Osteoblast (primary cell): ENCODE measurements at places on chromosomes 11 and 22. TPM values are rescaled to one million over a fixed set of nuclear protein-coding genes. Genes with fewer than 3 reads are reported as not detected.
A peak's percentile ranks its signal among the peaks of the same experiment; 100 is the strongest.

GRCh38 chr11:119673759-119674336 lies 55.2 kb downstream of the NECTIN1 start:
- H3K36me3 ChIP-seq = no peaks in the 10 kb centered on the region
- H3K4me1 ChIP-seq = peaks cover 18% of the 10 kb centered on the region
- H3K4me3 ChIP-seq = no peak overlapping the region
- no peak for DNase-seq
- H3K27me3 ChIP-seq = no peaks in the 10 kb centered on the region

- peaks cover 9% of the 10 kb centered on the region for H3K36me3 ChIP-seq
- peak; percentile 92 for DNase-seq
- H3K27me3 ChIP-seq = no peaks in the 10 kb centered on the region
- H3K4me1 ChIP-seq = peaks cover 42% of the 10 kb centered on the region
- peak overlapping the region; percentile 94 for H3K4me3 ChIP-seq
Measured at GRCh38 chr11:102111787-102112508, 1.7 kb downstream of the YAP1 start.

DNA sequence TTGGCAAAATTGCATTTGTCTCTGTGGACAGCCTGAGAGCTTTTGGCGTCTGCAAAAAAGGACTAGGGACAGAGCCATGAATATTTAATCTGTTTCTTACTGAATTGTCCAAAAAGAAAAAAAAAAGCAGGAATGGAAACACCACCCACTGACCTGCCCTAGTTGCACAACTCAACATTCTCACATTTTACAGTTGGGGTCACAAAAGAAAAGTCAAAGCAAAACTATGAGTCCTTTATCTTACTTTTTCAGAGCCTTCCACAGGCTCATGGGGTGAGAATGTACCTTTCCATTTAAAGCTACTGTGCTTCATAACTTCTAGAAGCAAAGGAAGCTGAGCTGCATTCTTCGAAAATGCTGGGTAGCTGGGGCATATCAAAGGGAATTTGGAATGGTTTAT lies 225.7 kb downstream of the FAM76B start:
- H3K4me3 ChIP-seq = no peak overlapping the region
- no peak overlapping the region for H3K27ac ChIP-seq
- peaks cover 34% of the 10 kb centered on the region for H3K4me1 ChIP-seq

DNA sequence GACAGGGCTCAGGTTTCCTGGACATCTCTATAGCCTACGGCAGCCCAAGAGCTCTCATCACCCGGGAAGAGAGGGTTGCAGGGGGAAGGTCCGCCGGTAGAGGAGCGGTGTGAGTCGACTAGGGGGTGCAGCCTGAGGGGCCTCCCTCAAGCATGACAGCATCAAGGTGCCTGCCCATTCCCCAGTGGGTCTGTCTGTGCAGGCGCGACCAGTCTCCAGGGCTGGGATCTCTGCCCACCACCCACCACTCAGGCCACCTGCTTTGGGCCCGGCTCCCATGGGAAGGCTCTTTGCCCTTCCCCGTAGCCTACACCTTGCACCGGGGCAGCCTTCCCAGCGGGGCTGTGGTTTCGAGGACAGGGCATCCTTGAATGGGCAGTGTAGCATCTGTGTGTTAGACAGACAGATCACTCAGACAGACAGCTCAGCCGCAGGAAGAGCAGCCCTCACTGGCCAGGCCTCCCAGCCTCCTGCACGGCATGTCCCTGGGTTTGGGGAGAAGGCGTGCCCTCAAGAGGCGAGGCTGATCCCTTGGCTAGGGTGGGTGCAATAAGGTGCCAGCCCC lies 29.2 kb downstream of the CERK start:
- no peaks in the 10 kb centered on the region for H3K4me1 ChIP-seq
- no peaks in the 10 kb centered on the region for H3K27me3 ChIP-seq
- DNase-seq = peak; percentile 74
- H3K4me3 ChIP-seq = no peak overlapping the region
- peaks cover 44% of the 10 kb centered on the region for H3K36me3 ChIP-seq

DNA sequence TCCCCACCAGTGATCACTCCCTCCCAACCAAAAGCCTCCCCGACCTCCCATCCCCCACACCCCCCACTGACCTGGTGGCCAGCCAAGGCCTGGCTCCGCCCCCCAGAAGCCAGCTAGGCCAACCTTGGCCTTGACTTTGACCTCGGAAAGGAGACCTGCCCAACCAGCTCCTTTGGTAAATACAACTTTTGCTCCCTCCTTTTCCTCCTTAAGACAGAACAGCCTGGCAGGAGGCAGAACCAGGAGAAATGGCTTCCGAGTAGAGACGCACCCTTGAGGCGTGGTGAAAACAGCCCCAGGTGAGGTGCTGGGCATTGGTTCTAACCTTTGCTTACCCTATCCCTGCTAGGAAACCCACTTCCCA lies 27.0 kb downstream of the PLEKHA7 start:
- no peak for DNase-seq
- H3K36me3 ChIP-seq = no peaks in the 10 kb centered on the region
- no peaks in the 10 kb centered on the region for H3K27me3 ChIP-seq
- no peak overlapping the region for H3K4me3 ChIP-seq

DNA sequence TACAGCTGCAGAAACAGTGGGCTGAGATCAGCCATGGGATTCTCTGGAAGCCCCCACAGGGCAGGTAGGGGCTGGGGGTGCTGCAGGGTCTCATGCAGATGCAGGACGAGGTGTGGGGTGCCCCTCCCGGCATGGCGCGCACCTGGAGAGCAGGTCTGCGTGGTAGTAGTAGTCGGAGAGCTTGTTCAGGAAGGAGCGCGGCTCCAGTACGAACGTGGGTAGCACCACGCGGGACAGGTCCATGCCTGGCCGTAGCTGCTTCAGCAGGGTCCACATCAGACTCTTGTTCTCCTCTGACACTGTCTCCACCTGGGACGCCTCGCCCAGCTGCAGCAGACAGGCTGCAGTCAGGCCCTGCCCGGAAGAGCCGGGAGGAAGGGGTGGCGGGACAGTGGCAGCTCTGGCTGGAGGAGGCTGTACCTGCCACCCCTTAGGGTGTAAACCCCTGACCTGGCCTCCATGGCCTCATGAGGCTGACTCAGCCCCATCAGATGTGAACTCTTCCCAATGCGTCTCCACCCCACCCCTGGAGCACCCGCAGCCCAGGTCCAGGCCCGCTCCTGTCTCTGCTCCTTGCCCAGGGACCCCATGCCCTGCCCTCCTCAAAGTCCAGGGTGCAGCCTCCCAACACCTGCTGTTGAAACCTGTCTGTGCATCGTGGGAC lies 47.0 kb upstream of the CARS1 start:
- H3K4me1 ChIP-seq = peaks cover 2% of the 10 kb centered on the region
- peak; percentile 73 for DNase-seq
- no peak overlapping the region for H3K27ac ChIP-seq
- no peak overlapping the region for H3K4me3 ChIP-seq

DNA sequence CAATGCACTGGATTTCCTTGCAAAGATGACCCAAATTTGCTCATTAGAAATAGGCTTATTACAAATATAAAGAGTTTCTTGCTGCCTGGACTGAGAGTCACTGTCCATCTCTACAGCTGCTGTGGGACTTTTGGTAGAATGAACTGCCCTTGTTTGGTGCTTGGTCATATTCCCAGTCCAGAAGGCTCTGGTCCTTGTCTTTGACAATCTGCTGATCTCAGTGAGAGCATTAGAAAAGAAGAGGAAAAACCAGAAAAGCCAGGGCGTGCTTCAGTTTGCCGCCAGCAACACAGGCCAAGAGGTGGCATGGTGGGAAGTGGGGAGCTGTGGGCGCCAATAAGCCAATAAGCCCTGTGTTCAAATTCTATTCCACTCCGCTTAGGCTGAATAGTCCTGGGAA lies 48.2 kb upstream of the PARVA start:
- no peak overlapping the region for H3K27ac ChIP-seq
- no peak overlapping the region for H3K4me3 ChIP-seq
- DNase-seq = no peak
- peaks cover 10% of the 10 kb centered on the region for H3K36me3 ChIP-seq
- no peaks in the 10 kb centered on the region for H3K27me3 ChIP-seq
- peaks cover 16% of the 10 kb centered on the region for H3K4me1 ChIP-seq

DNA sequence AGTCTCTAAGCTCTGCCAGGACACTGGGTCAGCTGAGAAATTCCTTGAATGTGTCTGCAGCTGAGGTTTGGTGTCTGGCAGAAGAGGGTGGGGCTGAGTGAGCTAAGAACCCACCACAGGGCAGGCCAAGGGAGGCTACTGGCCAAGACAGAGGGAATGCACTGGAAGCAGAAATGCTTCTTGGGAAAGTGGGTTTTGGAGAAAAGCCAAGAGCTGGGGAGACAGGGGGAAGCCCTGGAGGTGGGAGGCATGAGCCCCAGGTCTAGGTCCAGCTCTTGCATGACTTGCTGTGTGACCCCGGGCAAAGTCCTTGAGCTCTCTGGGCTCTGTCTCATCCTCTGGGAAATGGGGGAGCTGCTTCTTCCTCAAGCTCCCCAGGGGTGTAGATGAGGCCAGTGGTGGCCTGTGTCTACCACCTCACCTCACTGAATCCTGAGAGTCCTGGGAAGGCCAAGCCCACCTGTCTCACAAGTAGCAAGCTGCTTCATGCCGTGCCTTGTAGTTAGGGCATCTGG lies 2.3 kb downstream of the MMP11 start:
- H3K27me3 ChIP-seq = peaks cover 6% of the 10 kb centered on the region
- H3K36me3 ChIP-seq = no peaks in the 10 kb centered on the region
- H3K4me1 ChIP-seq = peaks cover 16% of the 10 kb centered on the region

- DNase-seq = peak; percentile 55
- H3K27ac ChIP-seq = no peak overlapping the region
- H3K4me3 ChIP-seq = no peak overlapping the region
Measured at GRCh38 chr11:14376920-14377319, 17.9 kb upstream of the RRAS2 start.

DNA sequence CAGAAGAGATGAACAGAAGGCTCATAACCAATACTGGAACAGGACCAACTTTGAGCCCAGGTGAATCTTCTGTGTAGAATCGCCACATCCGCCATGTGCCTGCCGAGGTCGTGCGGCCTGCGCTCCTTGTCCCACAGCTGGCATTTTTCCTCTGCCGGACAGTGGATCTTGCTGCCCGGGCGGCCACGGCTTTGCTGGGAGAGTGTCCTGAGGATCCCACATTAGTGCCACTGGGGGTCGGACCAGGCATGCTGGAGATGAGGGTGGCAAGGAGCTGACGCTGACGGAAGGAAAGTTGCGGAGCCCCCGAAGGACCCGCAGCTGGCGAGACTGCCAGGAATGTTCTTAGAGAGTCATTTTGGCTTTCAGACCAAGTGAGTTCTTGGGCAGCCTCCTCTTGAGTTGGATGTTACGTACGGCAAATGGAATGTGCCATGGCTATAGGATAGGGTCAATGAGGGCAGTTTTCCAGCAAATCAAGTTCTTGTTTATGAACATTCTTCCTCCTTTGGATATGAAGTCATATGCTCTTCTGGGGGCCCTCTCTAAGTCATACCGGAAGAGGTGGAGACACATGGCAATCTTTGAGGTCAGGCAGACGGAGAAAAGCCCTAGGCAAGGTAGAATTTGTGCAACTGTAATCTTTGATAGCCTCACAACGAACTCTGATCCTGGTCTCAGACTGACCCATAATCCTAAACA lies 57.4 kb upstream of the NUP160 start:
- H3K36me3 ChIP-seq = no peaks in the 10 kb centered on the region
- H3K27ac ChIP-seq = no peak overlapping the region
- H3K4me1 ChIP-seq = peaks cover 13% of the 10 kb centered on the region
- H3K27me3 ChIP-seq = no peaks in the 10 kb centered on the region
- peak; percentile 64 for DNase-seq

DNA sequence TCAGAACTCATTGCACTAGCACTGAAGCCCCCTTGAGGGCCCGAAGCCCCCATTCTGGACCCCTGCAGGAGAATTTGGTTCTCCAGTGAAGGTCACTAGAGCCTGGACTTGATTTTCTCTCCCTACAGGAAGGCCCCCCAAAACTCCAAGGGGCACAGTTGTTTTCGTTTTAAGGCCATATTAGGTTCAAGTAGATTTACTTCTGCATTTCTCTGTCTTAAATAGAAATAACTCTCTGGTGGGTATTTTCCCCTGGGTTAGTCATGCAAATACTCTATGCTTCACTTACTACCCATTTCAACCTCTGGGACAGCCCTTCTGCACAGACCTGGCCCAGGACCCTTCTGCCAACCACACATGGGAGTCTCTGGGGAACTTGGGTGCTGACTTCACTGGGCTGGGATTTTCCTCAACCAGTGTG lies 41.6 kb downstream of the WEE1 start:
- DNase-seq = no peak
- H3K4me1 ChIP-seq = peaks cover 34% of the 10 kb centered on the region
- peak overlapping the region; percentile 97 for H3K27ac ChIP-seq
- peak overlapping the region; percentile 72 for H3K4me3 ChIP-seq
- no peaks in the 10 kb centered on the region for H3K36me3 ChIP-seq
- no peaks in the 10 kb centered on the region for H3K27me3 ChIP-seq

DNA sequence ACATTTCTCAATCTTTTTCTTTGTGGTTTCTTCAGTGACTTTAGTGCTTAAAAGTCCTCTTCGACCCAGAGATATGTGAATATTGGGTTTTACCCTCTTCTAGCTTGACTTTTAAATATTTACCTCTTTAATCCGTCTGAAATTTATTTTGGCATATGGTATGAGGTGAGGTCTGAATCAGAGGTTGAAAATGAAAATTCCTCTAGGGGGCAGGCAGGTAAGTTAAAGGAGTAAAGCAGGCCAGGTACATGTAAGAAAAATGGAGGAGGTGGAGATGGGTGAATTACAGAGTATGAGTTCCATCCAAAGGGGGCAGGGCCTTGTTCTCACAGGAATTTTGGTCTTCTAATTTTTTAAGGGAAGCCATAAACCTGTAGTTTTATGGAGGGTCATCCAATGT lies 263.8 kb upstream of the NARS2 start:
- no peak overlapping the region for H3K4me3 ChIP-seq
- no peaks in the 10 kb centered on the region for H3K27me3 ChIP-seq
- H3K36me3 ChIP-seq = no peaks in the 10 kb centered on the region
- H3K4me1 ChIP-seq = peaks cover 20% of the 10 kb centered on the region

DNA sequence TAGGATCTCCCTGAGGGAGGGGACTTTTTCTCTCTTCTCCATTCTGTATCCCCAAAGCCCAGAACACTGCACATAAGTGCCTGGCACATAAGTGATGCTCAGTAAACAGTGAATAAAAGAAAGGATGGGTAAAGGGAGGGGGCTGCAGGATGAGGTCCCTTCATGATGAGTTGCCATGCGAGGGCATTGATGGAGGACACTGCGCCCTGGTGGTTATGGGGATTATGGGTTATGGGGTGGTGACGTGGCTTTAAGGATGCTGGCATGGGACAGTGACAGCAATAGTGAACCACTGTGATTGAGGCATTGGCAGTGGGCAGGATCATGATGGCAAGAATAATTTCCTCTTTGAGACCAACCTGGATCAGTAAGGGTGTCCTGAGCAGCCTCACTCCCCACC lies 43.9 kb upstream of the LRRC32 start:
- no peaks in the 10 kb centered on the region for H3K27me3 ChIP-seq
- H3K4me3 ChIP-seq = no peak overlapping the region
- no peak overlapping the region for H3K27ac ChIP-seq

The OR56A4 gene
- not detected in 2 replicates for total RNA-seq

The GAS2 gene
- total RNA-seq = 0.36 and 0.88 TPM in 2 replicates

The CEND1 gene
- not detected in 2 replicates for total RNA-seq

The DCUN1D5 gene
- 45.7 and 60.1 TPM in 2 replicates for total RNA-seq

The FGF4 gene
- total RNA-seq = not detected in 2 replicates

The PANX2 gene
- total RNA-seq = under 0.01 and 0.29 TPM in 2 replicates

The SYT8 gene
- total RNA-seq = 0.36 and 0.59 TPM in 2 replicates

The PRODH gene
- under 0.01 TPM in 1 of 2 replicates, not detected in the other for total RNA-seq
